ENCODE measurements at places on chromosomes 5 and 9.
A peak's percentile ranks its signal among the peaks of the same experiment; 100 is the strongest.

- DNase-seq, result no peak
Observed at GRCh38 chr5:161544350-161544765, 2.2 kb downstream of the GABRB2 start.

- DNase-seq, result no peak
Observed at GRCh38 chr5:2549354-2549753, 202.1 kb downstream of the IRX2 start.

GRCh38 chr5:86797677-86798076, 179.9 kb downstream of the COX7C start:
- DNase-seq, result no peak

GRCh38 chr9:124258607-124259157, 933 bp downstream of the NEK6 start:
- DNase-seq, result peak; percentile 81

GRCh38 chr5:150757087-150757649, 1.6 kb downstream of the DCTN4 start:
- DNase-seq, result no peak

GRCh38 chr5:176342766-176343458, 18.7 kb downstream of the KIAA1191 start:
- no peak for DNase-seq

GRCh38 chr5:13955896-13956295, 11.4 kb upstream of the DNAH5 start:
- no peak for DNase-seq

DNA sequence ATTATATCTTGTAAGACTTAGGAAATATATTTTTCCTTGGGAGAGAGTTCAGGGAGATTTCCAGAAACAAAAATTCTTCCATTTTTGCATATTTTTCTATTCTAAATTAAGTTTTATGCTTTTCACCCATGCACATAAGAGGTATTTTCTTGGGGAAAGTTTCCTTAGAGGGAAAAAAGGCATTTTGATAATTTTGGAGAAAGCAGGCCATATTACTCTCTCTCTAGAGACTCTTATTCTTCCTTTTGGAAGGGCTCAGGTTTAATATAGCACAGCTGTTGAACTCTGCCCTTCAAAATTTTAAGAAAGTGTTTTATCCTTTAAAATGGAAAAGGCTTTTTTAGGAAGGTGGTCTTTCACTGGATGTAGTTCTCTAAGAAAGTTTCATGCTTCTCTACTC, 8.0 kb downstream of the NDUFS4 start:
- no peak for DNase-seq

DNA sequence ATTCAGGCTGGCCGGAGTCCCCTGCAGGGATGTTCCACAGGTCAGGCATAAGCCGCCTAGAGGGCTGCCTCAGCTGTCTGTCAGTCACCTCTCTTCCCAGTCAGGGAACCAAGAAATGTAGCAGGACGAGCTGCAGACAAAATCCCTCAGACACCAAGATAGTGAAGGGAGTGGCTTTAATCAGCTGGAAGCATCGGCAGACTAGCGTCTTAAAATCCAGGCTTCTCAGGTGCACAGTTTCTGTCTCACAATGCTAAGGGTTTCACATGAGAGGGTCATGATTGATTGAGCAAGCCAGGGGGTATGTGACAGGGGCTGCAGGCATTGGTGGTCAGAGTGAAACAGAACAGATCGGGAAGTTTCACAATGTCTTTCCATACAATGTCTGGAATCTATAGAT, 247.2 kb downstream of the CDH10 start:
- DNase-seq, result no peak

DNA sequence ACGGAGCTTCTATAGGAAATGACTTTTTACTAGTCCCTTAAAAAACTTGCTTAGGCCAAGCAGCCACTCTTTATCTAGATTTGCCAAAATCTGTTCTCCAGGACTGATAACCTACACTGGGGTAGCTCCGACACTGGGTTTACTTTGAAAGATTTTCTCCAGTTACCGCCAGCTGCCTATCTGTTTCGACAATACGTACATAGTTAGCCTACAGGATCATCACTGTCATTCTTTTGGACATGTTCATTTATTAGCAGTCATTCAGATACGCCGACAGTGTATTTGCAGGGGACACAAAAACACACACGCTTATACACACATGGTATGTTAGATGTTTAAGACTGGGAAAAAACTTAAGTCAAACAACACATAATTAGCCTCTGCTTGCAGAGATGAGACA, 225.7 kb downstream of the DCP2 start:
- DNase-seq, result no peak

DNA sequence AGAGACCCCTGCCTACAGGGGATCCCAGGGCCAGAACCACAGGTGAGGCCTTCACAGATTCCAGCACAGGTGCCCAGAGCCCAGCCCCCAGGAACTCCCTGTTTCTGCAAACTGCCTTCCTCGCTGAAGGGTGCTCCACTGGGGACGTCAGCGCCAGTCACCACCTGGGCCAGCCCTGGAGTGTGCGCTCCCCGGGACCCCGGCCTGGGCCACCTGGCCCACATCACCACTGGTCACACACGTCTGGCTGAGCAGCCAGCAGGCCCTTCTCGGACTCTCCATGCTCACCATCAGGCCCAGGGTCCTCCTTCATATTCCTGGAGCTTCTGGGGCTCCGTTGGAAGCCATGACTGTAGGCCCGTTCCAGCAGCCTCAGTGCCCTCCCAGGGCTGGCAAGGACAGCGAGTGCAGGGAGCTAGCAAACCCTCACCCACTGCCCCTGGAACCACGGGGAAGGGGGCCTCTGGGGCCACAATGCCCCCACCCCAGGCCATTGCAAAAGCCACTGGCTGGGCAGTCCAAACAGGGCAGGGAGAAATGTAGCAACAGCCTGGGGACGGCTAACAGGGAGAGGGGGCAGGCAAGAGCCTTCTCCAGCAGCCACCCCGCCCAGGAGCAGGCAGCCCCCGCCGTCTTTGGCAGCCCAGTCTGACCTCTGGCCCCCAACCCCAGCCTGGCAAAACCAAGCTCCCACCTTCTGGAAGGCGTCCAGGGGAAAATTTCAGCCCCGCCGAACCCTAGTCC, 1.3 kb downstream of the AGPAT2 start:
- peak; percentile 50 for DNase-seq

DNA sequence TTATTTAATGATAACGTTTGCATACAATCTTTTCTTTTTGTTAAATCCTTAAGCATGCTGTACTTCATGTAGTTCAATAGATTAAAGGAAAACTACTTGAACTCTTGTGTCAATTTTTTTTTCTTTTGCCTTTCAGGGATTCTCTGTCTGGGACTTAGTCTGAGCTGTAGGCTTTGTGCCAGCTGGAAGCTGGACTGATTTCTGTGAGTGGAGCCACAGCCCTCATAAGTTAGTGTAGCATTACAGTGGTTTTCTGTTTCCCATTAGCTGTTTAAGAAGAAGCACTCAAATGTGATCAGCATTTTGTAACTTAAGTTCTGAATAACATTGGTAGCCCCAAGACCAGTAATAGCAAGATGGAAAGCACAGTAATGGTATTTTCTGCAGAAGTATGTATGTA, 330.6 kb upstream of the MEF2C start:
- DNase-seq, result no peak

GRCh38 chr5:62606878-62607277, 28.3 kb downstream of the LRRC70 start:
- DNase-seq, result no peak

GRCh38 chr9:10835791-10836463, 223.1 kb upstream of the PTPRD start:
- DNase-seq, result no peak

DNA sequence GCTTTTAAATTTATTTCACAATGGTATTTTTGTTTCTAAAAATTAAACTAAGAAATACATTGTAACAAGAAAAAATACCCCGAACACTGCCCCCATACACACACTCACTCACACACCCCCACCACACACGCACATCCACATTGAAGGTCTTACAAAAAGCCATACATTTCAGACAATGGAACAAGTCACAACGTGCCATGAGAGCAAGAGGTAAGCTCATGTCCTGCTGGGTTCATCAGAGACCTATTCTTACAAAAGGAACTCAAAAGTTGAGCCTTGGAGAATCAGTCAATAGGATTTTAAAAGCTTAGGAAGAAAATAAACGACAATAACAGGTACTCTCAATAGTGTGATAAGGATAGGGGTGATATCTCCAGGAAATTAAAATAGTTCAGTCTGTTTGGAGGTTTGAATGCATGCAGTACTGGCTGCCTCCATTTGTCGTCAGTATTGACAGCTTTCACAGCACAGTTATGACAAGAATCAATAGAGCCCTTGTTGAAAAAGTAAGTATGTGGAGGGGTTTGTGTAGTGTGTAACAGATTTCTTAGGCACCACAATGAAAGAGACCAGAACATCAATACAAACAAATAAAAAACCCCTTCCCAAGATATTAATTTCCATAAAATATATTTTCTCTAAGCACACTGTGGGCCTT, 1826.2 kb upstream of the CDH6 start:
- no peak for DNase-seq

DNA sequence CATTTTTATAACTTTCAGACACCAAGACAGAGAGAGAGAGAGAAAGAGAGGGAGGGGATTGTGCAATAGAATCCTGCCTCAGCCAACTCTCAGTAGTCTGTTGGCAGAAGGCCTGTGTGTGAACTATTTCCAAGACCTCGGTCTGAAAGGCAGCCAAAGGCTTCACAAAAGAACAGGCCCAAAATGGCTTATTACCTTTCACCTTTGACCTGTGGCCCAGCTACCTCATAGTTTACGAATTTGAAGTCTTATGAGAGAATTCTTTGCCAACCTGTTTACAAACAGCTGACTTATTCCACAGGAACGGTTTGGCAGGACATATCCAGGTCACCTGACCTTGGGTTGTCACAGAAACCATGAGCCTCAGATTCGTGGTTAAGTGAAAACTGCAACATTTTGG, 48.6 kb downstream of the NR2F1-AS1 start:
- DNase-seq, result peak; percentile 91

- no peak for DNase-seq
Observed at GRCh38 chr5:150070821-150071220, 15.5 kb downstream of the CSF1R start.

GRCh38 chr9:129280236-129280622, 102.2 kb upstream of the IER5L start:
- no peak for DNase-seq

DNA sequence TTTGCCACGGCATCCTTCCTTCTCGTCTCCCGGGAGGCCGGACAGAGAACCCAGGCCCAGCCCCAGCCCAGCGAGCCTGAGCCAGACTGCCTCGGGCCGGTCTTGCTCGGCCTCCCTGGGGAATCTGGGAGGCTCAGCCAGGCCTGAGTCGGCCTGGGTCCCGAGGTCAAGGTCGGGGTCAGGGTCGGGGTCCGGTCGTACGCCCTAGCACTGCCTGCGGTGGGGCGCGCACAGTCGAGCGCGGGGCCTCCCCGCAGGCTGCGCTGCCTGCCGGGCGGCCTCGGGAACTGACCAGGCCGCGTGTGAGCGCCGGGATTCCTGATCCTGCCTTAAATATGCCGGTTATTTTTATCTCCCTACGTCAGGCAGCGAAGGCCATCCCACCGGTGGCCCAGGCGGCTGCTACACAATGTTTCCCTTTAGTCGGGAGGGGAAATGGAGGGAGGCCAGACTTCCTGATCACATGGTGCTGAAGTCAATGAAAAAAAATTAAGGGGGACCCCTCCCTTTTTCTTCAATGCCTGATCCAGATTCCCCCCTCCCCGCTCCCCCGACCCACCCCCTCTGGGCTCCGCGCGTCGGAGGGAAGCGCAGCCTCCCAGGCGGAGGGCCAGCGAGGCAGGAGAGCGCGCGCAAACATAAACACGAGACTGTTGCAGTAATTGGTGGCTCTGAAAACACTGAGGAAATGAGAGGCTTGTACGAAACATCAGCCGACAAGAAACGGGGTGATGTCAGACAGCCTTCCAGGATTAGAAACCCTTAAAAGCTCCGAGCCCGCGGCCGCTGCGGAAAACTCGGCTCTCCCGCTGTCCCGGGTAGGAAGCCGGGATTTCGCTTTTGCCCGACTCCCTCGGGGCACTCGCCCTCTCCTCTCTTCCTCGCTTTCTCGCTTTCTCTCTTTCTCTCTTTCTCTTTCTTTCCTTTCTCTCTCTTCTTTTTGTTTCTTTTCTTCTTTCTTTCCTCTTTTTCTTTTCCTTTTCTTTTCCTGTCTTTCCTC, 148.2 kb upstream of the KLF4 start:
- peak; percentile 82 for DNase-seq

GRCh38 chr5:5939759-5940370, 438.5 kb downstream of the MED10 start:
- no peak for DNase-seq

DNA sequence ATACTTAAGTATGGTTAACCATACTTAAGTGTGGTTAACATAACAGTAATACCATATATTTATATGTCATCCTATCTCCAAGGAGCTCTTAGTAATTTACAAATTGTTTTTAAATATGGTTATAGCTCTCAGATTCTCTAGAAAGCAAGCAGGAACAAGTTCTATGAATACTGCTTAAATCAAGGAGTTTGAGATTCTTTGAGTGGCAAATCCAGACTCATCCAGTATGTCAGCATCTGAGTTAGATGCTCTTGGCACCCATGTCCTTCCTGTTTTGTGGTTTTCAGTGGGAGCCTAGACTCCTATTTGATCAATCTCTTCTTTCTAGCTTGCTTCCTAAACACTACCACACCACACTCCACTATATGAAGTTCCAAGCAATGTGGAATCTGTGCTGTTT, 114.7 kb upstream of the GDNF start:
- DNase-seq, result no peak

DNA sequence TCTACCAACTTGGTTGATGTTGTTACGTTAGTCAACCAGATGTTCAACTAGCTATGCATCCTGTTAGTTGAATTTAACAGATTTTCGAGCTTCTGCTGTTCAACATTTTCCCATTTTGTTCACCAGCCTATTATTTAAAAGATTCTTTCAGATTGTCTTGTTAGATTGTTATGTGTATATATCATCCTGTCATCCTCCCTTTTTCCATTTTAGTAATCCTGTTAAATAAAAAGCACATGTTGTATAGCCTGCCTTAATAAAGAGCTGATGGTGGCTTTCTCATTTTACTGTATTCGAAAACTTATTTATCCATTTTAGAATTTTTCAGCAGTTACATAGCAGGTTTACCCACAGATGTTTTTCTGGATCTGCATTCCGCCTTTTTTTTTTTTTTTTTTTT, 4.3 kb downstream of the TMEFF1 start:
- no peak for DNase-seq

All from right lobe of liver (tissue), 6 donors.